ENCODE measurements at places on chromosomes 2 and 18.

DNA sequence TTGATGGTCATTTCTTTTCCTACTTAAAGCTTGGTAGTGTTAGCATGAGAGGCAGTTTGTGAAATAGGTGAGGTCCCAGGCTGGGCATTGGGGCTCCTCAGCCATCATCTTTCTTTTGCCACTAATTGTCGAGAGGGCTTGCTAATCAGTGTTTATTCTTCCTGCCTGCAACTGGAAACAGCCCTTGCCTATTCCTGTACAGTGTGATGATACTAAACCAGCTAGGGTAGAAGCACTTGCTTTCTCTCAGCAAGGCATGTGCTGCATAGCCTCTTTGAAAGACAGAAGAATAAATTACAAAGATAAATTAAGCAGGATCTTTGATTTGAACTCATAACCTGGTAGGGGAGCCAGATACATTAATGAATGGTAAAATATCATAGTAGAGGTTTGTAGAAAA lies 16.6 kb upstream of the GPBAR1 start:
- peaks cover 11% of the 10 kb centered on the region for H3K4me1 ChIP-seq
- no peaks in the 10 kb centered on the region for H3K27me3 ChIP-seq
- no peak for DNase-seq
- H3K27ac ChIP-seq: no peak overlapping the region

- no peak for DNase-seq
- no peaks in the 10 kb centered on the region for H3K27me3 ChIP-seq
- no peak overlapping the region for H3K4me3 ChIP-seq
- no peaks in the 10 kb centered on the region for H3K36me3 ChIP-seq
These were observed 1.1 kb upstream of the CFLAR start for GRCh38 chr2:201114846-201115245.

- H3K36me3 ChIP-seq: no peaks in the 10 kb centered on the region
- no peaks in the 10 kb centered on the region for H3K27me3 ChIP-seq
- no peak overlapping the region for H3K4me3 ChIP-seq
- no peak overlapping the region for H3K27ac ChIP-seq
- H3K4me1 ChIP-seq: no peaks in the 10 kb centered on the region
These were observed 97.4 kb upstream of the UGP2 start for GRCh38 chr2:63743982-63744966.

- peak overlapping the region; percentile 43 for H3K27ac ChIP-seq
- no peak for DNase-seq
- H3K36me3 ChIP-seq: no peaks in the 10 kb centered on the region
- H3K4me1 ChIP-seq: peaks cover 7% of the 10 kb centered on the region
These were observed 67.1 kb downstream of the ACTR2 start for GRCh38 chr2:65294701-65295100.

DNA sequence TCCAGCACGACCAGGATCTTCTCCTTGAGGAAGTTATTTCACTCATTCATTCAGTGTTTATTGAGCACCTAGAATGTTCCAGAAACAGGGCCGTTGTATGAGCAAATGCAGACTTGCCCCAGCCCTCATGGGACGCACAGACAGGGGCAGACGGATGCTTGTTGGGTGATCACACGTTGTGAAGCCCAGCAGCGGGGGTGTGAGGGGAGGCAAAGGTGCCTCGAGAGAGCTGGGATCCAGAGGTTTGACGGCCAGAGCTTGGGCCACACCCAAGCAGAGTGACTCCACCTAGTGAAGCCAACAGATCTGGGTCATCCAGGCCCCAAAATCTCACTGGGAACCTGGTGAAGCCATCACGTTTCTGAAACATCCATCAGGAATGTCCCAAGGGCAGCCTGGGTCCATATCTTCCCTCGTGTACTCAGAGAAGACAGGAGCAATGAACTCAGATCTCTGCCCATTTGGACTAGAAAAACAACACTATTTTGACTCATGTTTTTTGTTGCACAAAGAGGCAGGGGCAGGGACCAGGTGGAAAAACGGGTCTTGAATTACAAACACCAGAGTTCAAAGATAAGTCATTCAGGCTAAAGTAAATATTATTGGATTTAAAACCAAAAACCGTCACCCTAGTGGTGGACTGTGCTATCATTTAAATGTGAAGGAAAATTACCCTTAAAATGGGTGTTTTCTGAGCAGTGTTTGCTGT lies 54.9 kb upstream of the RBM44 start:
- no peak overlapping the region for H3K27ac ChIP-seq
- peaks cover 2% of the 10 kb centered on the region for H3K36me3 ChIP-seq
- H3K4me3 ChIP-seq: no peak overlapping the region
- DNase-seq: no peak

- no peaks in the 10 kb centered on the region for H3K27me3 ChIP-seq
- no peaks in the 10 kb centered on the region for H3K36me3 ChIP-seq
These were observed 46.9 kb downstream of the NAB1 start for GRCh38 chr2:190695739-190696138.

- no peaks in the 10 kb centered on the region for H3K4me1 ChIP-seq
- H3K27ac ChIP-seq: no peak overlapping the region
- no peak overlapping the region for H3K4me3 ChIP-seq
- no peak for DNase-seq
These were observed 104.7 kb downstream of the THADA start for GRCh38 chr2:43491065-43491639.

Measured in CD8-positive, alpha-beta memory T cell (primary cell).